ENCODE measurements at places on chromosomes 6 and 20.

GRCh38 chr6:148559848-148560433 lies 186.9 kb upstream of the UST start:
- DNase-seq = peak; percentile 36

DNA sequence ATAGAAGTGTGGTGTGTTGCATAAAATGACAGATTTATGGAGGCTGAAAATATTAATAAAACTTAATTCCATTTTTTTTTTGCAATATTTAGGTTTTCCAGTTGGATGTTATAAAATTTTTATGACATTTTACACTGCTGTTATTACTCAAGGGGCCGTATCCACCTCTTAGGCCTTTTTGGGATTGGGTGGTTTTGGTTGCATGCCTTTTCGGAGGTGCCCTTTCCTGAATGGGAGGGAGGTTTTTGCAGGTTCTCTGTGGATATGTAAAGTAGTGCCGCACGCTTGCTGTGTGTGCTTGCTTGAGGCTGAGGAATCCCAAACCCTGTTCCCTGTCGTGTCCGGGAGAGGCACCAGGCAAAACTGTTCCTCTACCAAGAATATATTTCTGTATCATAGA lies 6.8 kb downstream of the ARID1B start:
- DNase-seq = no peak

GRCh38 chr20:61123751-61124368 lies 128.2 kb upstream of the CDH4 start:
- DNase-seq = no peak

DNA sequence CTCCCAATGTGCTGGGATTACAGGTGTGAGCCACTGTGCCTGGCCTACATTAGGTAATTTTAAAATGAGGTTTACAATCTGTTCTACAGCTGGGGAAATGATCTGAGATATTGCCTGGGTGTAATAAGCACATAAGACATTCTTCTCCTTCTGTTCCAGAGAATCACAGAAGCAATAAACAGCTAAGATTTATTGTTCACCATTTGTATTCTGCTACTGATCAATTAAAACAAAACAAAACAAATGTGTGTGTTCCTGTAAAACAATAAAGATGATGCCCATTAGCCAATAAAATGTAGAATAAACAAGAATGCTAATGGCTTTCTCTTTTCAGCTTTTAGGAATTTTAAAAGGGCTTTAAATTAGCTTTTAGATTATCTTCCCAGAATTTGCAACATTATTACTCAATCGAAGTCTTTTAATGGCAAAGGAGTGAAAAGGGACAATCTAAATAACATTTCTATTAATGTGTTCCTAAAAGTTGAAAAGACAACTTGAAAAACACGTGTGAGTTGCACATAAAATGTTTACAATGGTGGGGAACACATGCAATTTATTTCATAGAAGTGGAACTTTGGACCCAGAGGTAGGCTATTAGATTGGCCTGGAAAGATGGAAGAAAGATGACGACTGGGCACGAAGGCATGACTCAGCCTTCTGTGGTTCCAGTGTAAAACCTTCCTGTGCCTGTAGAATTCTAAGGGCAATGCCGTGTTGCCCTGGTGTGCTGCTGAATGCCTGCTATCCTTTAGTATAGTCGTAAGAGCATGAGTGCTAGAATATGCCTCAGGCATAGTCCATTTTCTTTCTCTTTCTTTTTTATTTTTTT lies 29.0 kb upstream of the DEK start:
- DNase-seq = peak; percentile 55

- DNase-seq = no peak
Observed at GRCh38 chr20:11652128-11652527, 265.6 kb upstream of the BTBD3 start.

DNA sequence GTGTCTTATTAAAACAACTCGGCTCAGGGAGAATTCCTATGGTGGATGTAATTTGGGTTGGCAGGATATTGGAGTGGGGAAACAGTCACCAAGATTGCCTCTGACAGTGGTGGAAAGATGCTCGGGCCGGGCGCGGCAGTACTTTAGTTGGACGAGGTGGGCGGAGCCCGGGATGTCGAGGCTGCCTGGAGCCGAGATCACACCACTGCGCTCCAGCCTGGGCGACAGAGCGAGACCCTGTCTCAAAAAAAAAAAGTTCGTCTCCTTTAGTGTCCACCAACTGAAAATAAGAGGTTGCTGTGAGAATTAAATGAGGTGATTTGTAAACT lies 621 bp downstream of the NOL7 start:
- peak; percentile 21 for DNase-seq

DNA sequence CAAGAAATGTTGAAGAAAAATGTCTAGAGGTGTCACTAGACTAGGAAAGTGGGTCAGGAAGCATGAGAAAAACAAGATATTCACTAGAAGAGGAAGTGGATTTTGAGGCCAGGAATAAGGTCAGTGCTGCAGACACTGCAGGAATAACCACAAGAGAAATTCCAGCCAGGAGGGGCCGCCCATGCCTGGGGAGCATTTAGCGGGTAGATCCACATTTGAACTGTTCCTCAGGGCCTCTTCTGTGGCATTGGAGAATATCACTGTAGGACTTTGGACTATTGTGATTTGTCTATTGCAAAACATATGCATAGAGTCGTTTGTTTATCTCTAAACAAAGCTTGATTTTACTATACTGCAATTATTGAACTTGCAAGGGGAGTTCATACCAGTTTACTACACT lies 49.6 kb upstream of the CCDC28A start:
- DNase-seq = peak; percentile 90

GRCh38 chr6:57102976-57103375 lies 13.0 kb downstream of the ZNF451 start:
- DNase-seq = no peak

- peak; percentile 50 for DNase-seq
Observed at GRCh38 chr6:130377371-130377770, 11.6 kb downstream of the TMEM200A start.

GRCh38 chr6:40910260-40910893 lies 128.6 kb downstream of the UNC5CL start:
- DNase-seq = no peak

DNA sequence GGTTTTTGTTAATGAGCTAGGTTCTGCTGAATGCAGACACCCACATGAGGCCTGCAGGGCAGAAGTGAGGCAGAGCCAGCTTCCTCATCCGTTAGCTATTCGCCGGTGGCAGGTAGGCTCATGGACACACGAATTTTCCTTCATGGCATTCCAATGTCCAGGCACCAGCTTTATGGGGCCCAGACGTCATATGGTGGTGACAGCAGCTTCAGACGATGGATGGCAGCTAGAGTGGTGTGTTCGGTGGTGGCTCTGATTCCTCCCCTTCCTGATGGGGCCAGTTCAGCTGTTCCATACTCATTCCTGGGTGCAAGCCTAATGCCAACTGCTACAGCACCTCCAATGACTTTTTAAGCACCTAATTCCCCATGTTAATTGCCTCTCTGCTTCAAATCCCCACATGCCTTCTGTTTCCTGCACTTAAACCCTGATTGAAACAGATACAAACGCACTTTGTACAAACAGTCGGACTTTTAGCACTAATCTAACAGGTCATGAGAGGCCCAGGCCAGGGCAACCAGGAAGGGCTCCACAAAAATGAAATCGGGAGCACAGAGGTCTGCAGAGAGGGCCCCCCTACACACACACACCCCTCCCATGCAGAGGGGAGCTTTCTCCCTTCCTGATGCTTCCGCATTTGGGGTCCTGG lies 35.7 kb upstream of the MLN start:
- DNase-seq = peak; percentile 3

- no peak for DNase-seq
Observed at GRCh38 chr20:44637522-44638372, 13.8 kb downstream of the ADA start.

- DNase-seq = no peak
Observed at GRCh38 chr20:9068233-9068801, 570 bp upstream of the PLCB4 start.

- DNase-seq = peak; percentile 21
Observed at GRCh38 chr20:15613530-15613929, 959.7 kb downstream of the KIF16B start.

DNA sequence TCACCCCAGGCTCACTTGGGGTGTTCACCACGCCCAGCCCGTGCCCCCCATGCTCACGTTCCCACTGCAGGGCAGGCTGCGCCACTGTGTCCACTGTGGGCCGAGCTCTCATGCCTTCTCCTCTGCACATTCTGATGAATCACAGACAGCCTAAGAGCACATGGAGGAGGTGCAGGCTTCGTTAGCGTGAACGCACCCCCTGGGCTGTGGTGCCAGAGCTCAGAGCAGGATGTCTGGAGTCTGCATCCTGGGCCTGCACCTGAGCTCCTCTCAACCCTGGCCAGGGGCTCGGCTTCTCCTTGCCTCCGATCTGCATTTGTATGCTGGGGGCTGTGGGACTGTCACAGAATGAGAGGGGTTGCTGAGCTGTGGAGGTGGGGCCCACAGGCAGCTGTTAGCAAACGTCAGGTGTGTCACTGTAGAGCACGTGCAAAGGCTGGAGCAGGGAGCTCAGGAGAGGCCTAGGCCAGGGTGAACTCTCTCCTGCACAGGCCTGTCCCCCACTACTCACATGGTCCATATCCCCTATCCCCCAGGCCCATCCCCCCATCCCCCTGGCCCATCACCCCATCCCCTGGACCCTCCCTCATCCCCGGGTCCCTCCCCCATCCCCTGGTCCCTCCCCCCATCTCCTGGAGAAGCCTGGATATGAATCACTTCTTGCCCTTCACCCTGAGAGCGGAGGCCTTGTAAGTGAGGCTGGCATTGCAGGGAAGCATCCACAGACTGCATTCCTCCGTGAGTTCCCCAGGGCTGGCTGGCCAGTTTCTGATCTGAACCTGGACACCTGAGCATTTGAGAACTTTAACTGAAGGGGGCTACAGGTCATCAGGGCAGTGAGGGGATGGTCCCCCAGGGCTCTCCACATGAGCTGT lies 309.5 kb downstream of the TAF4 start:
- peak; percentile 15 for DNase-seq

DNA sequence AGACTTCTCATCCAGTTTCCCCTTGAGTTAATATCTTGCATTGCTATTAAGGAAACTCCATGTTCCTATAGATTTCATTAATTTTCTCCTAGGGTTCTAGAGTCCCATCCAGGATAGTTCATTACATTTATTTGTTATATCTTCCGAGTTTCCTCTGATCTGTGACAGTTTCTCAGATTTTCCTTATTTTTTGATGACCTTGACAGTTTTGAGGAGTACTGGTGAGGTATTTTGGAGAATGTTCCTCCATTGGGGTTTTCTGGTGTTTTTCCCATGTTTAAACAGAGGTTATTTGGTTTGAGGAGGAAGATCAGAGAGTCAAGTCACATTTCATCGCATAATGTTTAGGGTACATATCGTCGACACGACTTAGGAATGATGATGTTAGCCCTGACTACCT lies 67.7 kb downstream of the LAMP5 start:
- no peak for DNase-seq

DNA sequence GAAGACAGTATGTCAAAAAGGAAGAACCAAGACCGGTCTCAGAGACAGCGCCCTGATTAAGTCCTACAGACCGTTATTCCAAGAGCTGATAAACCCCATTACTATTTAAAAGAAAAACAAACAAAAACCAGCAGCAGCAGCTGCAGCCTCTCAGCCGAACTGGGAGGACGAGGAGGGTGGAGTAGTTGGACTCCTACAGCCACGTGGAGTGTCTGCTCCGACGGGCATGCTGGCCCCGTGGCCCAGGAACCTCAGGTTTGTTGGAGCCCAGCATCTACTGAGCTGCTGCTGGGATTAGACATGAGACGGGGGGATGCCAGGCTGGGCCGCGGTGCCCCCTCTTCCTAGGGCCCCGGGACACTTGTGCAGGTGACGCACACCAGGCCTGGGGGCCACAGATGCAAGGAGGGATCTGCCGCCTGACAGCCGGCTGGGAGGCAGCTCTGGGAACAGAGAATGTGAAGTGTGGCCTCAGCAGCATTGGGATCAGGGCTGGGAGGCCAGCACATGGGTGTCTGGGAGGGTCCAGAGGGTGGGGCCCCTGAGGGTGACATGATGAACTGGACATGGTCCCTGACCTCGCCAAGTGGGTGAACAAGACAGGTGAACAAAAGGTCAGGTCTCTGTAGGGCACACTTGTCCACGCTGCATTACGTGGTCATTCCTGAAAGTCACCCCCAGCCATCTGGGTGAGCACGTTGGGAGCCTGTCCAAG lies 2.9 kb upstream of the ZBTB46 start:
- no peak for DNase-seq

GRCh38 chr6:35512740-35513139 lies at the start of gene TULP1:
Gene TULP1 (minus strand): TSS chr6:35512896. CDS start chr6:35512858, 38 bp downstream.
- no peak for DNase-seq

- peak; percentile 10 for DNase-seq
Observed at GRCh38 chr20:46835418-46835817, 59.2 kb upstream of the EYA2 start.

- DNase-seq = no peak
Observed at GRCh38 chr20:44624743-44625271, 26.7 kb downstream of the ADA start.

- DNase-seq = no peak
Observed at GRCh38 chr6:159104931-159105330, 60.1 kb upstream of the TAGAP start.

DNA sequence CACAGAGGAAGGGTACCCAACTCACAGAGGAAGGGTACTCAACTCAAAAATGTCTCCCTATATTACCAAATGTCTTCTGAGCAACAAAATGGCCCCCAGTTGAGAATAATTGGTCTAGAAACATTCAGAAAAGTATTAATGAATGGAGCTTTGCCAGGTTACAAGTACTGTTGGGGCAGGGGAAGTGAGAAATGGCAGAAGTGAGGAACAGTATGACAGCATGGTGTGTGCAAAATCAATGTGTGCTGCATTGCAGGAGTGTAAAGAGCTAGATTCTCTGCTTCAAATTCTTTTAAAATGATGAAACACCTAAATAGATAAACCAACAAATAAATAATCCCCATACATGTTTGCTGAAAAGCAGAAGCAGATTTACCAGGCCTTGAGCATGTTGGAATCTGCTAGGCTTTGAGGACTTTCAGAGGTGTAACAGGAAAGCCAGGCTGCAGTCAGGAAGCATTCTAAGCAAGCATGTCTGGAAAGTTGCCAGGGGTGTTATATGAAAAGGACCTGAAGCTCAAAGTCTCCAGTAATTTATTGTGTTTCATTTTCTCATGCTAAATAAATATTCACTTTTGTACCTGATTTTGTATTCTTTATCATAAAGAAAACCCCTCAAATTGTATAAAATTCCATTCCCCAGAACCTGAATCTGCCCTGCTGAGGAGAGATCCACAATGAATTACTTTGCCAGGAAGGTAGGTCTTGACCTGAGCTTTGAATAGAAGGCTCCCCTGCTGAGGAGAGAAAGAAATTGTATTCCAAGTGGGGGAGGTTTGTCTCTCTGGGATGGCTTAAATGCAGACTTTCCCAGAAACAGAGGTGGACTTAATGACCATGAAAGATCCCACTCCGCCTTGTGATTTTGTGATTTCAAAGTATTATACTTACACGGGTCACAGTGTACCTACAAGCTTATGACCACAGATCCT lies 265.0 kb upstream of the MARCKS start:
- peak; percentile 31 for DNase-seq

- DNase-seq = no peak
Observed at GRCh38 chr6:166959911-166960608, 3.7 kb upstream of the RNASET2 start.

- DNase-seq = no peak
Observed at GRCh38 chr6:88529726-88530125, 363.6 kb upstream of the CNR1 start.
